ENCODE measurements at places on chromosomes 16 and 17.
A peak's percentile ranks its signal among the peaks of the same experiment; 100 is the strongest.

- no peak for DNase-seq
These were observed 75.5 kb downstream of the STH start for GRCh38 chr17:46074540-46074939.

GRCh38 chr17:76909971-76910760 lies 42.0 kb downstream of the MGAT5B start:
- DNase-seq = peak; percentile 6

GRCh38 chr17:80363518-80364090 lies 51.4 kb upstream of the ENDOV start:
- DNase-seq = no peak

DNA sequence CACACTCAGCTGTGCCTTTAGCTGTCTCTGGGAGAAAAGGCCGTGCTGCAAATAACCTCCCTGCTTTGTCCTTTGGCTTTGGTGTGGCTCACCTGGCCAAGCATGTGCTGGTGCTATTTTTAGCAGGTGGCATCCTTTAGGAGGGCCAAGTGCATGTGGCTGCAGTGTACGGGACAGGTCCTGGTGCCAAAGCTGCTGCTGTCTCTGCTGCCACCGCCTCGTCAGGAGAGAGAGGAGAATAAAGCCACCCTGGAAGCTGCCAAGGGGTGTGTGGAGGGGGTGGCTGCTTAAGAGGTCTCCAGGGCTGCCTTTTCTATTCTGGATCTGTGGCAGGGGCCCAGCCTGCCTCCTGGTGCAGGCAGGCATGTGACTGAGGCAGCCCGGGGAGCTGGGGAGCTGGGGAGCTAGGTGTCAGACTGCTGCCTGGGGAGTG lies 6.2 kb downstream of the AKAP1 start:
- DNase-seq = no peak

DNA sequence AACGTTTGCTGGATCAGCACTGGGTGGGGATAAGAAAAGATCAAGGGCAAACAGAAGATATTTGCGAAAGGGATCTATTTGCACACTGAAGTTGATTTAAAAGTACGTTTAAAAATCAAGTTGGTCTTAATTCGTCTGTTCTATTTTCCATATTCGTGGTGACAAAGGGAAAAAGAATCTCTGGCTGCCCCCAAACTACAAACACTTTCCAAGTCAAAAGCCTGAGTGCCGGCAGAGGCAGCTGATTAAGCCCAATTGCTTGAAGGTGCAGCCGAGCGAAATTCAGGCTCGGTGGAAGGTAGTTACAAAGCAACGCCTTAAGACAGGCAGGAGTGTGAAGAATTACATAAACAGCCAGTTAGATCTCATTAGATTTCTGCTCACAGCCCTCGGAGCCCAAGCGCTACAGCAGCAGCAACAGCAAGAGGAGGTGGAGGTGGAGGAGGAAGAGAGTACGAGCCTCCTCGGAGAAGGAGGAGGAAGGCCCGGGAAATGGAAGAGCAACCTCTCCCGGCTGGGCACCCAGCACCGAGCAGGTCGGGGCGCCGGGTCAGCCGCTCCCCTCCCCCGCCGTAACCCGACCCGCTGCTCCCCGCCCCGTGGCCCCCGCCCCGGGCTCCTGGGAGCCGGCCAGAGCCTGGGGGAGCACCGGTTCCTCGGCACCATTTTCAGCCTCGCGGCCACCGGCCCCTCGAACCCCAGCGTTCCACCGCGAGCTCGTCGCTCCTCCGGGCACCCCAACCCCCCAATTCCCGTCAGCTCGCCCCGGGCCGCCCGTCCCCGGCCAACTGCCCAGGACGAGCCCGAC lies 890 bp downstream of the TOB1 start:
- peak; percentile 44 for DNase-seq

GRCh38 chr16:54843424-54843750 lies 87.3 kb upstream of the IRX5 start:
- DNase-seq = no peak

GRCh38 chr17:37742762-37743611 lies 1.9 kb downstream of the HNF1B start:
- no peak for DNase-seq

GRCh38 chr17:28261219-28261618 lies 57.8 kb upstream of the TMEM97 start:
- DNase-seq = no peak

DNA sequence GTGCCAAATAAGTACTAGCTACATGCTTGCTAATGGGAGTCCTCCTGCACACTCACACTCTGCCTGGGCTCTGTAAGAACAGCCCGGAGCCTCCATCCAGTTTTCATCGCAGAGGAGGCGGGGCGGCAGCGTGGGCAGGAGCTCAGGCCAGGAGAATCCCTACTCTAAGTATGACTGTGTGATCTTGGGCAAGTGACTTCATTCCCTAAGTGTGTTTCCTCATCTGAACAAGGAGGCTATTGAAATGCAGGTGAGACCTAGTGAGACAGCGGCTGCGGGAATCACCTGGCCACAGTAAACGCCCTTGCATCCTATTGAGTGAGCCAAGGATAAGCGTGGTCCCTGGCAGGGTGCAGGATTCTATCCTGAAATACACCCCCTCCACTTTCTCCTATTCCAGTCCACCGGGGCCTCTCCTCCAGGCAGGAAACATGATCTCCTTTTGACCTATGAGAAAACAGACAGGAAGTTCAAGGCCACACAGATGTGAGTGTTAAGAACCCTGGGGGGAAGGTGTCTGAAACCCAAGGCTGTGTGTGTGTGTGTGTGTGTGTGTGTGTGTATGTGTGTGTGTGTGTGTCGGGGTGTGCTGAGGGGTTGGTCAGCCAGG lies 5.2 kb upstream of the RAI1 start:
- no peak for DNase-seq

GRCh38 chr17:61248399-61248798 lies 151.2 kb upstream of the TBX2 start:
- no peak for DNase-seq

- peak; percentile 94 for DNase-seq
These were observed 5.7 kb downstream of the RMI2 start for GRCh38 chr16:11350921-11351335.

GRCh38 chr16:88983771-88984687 lies 7.0 kb upstream of the CBFA2T3 start:
- no peak for DNase-seq

DNA sequence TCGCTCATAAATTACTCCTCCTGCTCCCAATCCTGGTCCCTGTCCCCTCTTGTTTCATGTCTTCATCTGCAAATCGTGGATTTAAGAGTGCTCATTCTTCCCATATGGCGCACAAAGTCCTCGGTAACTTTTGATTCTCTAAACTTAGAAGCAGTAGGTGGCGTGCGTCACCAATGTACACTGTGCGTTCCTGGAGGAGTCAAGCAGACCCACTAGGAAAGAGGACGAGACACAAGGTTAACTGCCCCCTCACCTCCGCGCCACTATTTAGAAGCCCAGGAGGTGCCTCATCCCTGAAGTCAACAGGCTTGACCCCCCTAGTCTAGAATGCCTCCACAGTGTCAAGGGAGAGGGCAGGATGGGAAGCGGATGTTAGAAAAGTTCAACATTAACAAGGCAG lies 2.9 kb downstream of the SLC13A5 start:
- DNase-seq = no peak

GRCh38 chr17:40915721-40916256 lies 21.7 kb downstream of the KRT23 start:
- peak; percentile 66 for DNase-seq

DNA sequence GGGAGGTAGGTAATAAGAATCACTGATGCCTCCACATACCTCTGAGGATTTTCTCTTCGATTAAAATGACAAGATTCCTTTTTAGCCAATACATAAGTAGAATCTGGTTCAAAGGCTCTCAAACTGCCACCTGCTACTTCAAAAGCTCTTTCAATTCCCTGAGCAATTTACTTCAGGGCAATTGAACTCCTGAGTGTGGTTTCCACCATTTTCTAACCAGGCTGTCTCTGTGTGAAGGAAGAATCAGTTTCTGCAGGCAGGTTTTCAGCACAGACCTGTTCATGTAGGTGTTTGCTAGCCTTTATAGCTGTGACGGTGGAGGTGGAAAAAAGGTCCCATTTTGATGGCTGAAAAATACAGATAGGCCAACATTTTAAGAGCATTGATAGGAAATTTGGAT lies 18.2 kb upstream of the HS3ST3B1 start:
- DNase-seq = no peak

All from fibroblast of gingiva (primary cell).